ENCODE measurements at places on chromosomes 7 and 10.

GRCh38 chr7:39952374-39952773 is 2.3 kb downstream of the CDK13 start:
- DNase-seq, result no peak

DNA sequence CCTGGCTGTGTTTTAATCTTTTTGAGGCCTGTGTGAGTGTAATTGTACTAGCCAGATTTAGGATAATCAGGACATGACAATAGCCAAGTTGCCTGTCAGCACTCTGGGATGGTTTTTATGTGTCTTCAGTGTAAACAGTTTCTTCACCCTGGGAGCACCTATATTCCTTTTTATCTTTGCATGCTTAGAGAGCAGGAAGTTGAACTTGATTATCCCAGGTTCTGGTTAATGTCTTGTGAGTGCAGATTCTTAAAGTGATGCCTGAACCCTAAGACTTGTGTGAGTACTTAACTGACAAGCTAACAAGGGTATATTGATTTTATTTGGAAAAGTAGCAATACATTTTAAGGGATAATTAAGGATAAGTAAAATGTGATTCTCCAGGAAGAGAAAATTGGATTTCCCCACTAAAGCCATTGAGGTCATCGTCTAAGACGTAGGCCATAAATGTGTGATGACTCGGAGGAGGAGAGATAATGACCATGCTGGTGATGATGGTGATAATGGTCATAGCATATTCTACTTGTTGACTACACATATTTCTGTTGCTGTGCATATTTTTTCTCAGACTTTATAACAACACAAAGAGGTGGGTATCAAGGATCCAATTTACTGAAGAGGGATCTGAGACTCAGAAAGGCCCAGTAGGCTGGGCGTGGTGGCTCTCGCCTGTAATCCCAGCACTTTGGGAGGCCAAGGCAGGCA is 234.7 kb downstream of the CAMK1D start:
- DNase-seq, result no peak

- DNase-seq, result peak; percentile 41
Observed at GRCh38 chr10:22345301-22346095, at the start of gene SPAG6. SPAG6 (plus strand) TSS chr10:22345496; CDS start chr10:22345612, 116 bp downstream.

- no peak for DNase-seq
Observed at GRCh38 chr10:47269294-47269693, 30.7 kb upstream of the GDF10 start.

DNA sequence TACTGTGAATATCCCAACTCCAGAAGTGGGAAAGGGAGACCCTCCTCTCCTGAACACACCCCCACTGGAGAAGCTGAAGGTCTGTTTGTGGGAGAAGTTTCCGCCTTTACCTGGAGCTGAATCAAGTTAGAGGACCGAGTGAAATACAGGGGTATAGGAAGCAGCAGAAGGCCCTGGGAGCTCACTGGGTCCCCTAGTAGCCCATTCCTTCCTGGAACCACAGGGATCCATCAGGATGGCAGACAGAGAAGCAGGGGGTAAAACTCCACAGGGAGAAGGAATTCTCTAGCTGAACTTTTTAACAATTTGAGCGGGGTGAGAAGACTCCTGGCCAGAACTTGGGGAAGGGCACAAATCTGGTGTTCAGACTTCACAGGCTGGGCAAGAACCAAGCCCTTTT is 275.8 kb downstream of the GRID1 start:
- DNase-seq, result no peak

DNA sequence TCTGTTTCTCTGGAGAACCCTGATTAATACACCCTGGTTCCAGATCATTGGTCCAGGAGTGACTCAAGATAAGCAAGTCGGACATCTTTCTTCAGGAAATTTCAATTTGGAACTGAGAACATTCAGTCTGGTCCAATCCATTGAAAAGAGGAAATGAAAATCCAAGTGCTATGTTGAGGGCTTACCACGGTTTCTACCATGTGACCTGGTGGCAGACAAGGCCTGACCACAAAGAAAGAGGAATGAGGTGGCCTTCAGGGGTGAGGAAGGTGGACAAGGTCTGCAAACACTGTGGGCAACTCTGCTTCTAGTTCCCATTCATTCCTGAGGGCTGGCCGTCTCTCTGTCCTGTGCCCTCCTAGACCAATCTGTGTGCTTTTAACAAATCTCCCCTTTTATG is 149.2 kb upstream of the GHITM start:
- DNase-seq, result no peak

GRCh38 chr10:59891936-59892335 is 14.4 kb downstream of the CCDC6 start:
- DNase-seq, result no peak

DNA sequence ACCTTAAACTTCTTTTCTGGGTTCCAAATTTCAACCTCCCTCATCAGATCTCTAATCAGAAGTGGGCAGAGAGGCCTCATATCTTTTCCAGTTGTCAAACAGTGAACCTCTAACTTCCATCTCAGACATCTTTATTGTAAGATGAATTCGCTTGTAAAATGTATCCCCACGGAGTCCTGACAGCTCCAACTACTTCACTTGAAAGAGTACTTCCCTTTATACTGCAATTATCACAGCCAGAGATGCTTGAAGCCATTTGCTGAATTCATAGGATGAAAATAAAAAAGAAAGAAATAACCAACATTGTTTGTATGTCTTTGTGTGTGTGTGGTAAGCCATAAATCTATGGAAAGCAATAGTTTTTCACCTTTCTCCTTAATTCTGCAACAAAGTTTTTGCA is 175.2 kb downstream of the GRM3 start:
- peak; percentile 6 for DNase-seq

GRCh38 chr7:15720849-15721471 is 34.5 kb upstream of the MEOX2 start:
- DNase-seq, result peak; percentile 52

GRCh38 chr10:36994886-36995285 is 130.5 kb upstream of the ANKRD30A start:
- DNase-seq, result no peak

GRCh38 chr7:85820702-85821443 is 634.0 kb upstream of the SEMA3D start:
- no peak for DNase-seq

DNA sequence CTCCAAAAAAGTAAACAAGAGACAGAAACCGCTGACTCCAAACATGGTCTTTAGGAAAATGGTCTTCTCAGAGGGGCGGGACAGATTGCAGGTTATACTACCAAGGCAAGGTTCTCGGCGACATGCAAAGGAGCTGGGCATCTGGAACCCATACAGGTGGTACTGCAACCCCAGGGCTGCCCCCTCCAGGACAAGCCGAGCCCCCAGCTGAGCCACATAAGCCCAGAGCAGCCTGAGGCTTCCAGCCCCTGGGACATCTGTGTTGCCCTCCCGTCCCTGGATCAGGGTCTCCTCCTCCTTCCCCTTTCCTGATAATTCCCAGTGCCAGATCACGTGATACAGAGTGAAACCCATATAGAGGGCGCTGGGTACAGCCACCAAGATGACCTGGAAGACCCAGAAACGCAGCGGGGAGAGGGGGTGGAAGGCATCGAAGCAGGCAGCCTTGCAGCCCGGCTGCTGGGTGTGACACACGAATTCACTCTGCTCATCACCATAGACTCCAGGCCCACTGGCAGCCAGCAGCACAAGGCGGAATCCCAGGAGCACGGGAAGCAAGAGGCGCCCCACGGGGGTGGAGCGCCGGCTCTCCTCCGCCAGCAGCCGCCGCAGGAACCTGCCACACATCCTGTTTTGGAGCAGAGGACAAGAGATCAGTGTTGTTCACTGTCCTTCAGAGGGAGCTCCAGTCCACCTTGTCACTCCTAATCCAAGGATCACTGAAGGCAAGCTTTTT is at the start of gene GJC3:
Gene GJC3 (minus strand): TSS at position 627 of the 736 bp plus-strand sequence. CDS start 0 bp downstream, at position 627.
- peak; percentile 59 for DNase-seq

- no peak for DNase-seq
Observed at GRCh38 chr7:32936689-32937088, 20.6 kb upstream of the FKBP9 start.

DNA sequence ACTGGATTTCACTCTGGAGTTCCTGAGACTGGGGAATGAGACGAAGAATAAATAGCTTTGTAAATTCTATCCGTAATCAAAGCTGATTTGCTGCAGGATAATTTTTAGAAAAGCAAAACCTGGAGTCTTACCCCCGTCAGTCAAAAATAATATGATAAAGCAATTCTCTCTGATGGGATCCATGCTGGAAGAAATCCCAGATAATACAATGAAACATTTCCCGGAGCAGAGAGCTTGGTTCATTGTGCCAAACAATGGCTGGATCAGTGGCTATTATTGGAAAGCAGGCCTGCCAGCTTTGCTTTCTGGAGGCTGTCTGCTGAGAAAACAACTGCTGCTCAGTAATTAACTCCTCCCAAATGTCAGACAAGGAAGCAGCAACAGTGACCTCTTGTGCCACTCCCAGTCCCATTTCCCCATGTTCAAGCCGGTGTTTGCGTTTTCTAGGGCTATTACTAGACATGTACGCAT is 609.4 kb upstream of the PCDH15 start:
- peak; percentile 0 for DNase-seq

DNA sequence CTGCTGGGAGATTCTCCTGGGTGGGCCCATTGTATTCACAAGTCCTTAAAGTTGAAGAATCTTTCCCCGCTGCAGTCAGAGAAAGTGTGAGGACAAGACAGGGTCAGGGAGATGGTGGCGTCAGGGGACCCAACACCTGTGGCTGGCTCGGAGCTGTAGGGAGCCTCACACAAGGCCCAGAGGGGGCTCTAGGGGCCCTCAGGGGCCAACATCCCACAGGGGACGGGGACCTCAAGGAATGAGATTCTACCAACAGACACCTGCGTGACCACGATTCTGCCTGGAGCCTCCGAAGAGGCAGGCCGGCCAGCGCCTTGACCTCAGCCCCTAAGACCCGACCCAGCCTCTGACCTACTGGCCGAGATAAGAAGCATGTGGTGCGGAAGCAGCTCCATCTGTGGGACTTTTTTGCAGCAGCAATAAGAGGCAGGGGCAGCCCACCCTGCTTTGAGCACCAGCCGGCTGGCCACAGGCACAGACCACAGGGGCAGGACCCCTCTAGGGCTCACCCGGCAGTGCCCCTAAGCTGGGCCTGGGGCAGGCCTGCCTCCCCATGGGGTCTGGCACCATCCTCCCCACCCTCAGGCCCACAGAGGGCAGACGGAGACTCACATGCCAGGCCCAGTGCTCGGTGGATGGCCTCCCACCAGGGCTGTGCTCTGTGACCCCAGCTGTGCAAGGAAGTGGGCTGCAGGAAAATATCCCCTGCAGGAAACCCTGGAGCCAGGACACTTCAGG is 13.2 kb downstream of the RASGEF1A start:
- DNase-seq, result no peak

- no peak for DNase-seq
Observed at GRCh38 chr10:104197364-104197763, 34.8 kb downstream of the CFAP43 start.

DNA sequence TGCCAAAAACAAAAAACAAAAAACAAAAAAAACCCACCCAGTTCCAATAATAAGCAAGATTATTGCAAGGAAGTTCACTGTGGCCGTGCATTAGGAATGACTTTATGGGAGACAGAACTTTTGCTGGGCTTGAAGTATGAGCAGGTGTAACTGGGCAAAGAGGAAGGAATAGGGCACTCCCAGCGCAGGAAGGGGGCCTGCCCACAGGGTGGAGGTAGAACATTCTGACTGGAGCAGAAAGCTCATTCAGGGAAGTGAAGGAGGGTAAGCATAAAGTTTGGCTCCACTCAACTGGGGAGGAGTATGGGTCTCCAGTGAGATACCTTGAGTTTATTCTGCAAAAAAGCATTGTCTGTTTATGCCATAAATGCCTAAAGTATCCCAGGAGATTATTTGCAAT is 42.1 kb upstream of the WIPF3 start:
- peak; percentile 7 for DNase-seq

DNA sequence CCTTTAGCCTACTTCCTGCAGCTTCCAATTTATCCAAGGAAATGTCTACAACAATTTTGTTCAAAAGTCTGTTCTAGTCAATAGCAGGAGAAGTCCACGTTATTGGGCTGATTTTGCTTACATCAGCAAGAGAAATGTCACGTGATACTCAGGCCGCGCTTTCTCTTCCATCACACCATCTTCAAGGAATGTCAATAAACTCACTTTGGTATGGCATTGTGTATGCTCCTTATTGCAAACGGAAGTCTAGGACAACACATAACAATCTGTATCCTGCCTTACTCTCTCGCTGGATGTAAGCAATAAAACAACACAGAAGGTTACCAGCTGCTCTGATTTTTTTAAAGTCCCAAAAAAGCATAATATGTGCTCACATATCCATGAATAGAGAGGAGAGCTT is 17.1 kb upstream of the STK17A start:
- DNase-seq, result no peak

- DNase-seq, result no peak
Observed at GRCh38 chr10:118990326-118990725, 39.2 kb upstream of the NANOS1 start.

DNA sequence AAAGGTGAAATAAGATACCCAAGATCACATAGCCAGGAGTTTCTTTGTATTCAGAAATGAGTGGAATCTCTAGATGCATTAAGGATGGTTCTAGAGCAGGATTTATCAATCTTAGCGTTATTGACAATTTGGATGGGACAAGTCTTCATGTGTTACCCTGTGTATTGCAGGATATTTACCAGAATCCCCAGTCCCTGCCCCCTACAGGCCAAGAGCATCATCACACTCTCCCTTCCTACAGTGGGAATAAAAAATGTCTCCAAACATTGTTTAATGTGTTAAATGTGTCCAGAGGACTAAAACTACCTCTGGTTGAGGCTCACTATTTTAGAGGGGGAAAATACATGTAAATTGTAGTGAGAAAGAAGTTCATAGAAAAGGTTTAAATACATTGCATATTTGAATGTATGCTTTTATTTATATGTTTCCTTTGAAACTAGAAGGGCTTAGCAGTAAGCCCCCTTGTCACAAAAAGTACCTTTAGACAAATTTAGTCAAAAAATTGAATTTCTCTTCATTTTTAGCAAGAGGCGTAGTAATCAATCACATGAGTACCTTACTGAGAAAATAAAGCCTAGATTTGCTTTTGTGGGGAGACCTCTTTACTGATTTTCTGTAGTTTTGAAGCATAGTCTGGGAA is 141.2 kb downstream of the MLLT10 start:
- DNase-seq, result peak; percentile 73

DNA sequence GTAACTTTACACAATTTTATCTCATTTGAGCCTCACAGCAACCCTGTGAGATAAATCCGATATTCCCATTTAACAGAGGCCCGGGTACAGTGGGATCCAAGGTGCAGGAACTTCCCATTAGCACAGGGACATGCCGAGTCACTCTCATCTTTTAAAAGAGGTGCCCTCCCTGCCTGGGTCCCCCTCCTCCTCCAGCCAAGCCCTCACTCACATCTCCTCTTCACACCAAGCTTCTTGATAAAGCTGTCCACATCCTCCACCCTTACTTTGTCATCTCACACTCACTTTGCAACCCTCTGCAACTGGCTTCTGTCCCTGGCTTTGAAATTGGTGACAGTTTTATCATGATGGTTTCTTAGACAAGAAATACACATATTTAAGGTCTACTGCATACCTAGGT is 144.6 kb upstream of the RHEB start:
- DNase-seq, result no peak

- DNase-seq, result no peak
Observed at GRCh38 chr10:44065788-44066526, 318.9 kb downstream of the CXCL12 start.

GRCh38 chr7:151232917-151233701 is 826 bp downstream of the CHPF2 start:
- DNase-seq, result peak; percentile 40

GRCh38 chr10:109504401-109504800 is 418.9 kb downstream of the XPNPEP1 start:
- peak; percentile 13 for DNase-seq

- no peak for DNase-seq
Observed at GRCh38 chr10:26481914-26482550, 43.9 kb downstream of the APBB1IP start.

GRCh38 chr7:36283181-36283580 is 106.5 kb upstream of the ANLN start:
- no peak for DNase-seq

- no peak for DNase-seq
Observed at GRCh38 chr7:29154076-29154475, 7.7 kb upstream of the CPVL start.
